ENCODE measurements at places on chromosomes 12 and 14.

GRCh38 chr12:28539691-28540323 is 349.6 kb downstream of the CCDC91 start:
- no peak for DNase-seq

DNA sequence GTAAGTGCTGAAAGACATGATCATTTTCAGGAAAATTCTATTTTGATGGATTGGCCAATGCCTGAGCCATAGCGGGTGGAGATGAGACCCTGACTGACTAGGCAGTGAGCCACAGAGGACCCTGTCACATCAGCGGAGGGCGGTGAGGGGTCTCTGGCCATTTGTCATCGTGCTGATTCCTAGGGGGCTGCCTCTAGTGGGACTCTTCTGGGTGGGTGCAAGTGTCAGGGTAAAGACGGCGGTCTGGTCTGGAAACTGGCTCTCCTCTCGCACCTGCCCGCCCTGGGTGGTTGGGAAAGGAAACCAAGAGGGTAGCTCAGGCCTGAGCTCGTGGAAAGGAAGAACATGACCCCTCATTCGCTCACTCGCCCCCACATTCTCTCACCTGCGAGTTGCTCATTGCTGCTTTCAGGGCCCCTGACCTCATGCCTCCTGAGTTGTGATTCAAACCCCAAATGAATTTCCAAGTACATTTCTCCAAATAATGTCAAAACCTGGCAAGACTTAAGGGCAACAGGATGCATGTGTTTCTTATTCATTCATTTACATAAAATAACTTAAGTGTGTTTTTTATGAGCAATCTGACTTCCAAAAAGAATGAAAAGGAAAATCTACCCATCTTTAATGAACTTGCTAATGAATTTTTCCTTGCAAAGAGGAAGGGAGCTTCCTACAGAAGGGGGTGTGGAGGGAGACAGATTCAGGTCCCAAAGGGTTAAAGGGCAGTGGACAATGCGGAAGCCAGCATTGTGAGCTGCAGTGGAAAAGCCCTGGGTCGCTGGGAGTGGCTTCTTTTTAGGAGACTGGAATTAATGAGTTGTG is 12.8 kb downstream of the MEG3 start:
- peak; percentile 34 for DNase-seq

DNA sequence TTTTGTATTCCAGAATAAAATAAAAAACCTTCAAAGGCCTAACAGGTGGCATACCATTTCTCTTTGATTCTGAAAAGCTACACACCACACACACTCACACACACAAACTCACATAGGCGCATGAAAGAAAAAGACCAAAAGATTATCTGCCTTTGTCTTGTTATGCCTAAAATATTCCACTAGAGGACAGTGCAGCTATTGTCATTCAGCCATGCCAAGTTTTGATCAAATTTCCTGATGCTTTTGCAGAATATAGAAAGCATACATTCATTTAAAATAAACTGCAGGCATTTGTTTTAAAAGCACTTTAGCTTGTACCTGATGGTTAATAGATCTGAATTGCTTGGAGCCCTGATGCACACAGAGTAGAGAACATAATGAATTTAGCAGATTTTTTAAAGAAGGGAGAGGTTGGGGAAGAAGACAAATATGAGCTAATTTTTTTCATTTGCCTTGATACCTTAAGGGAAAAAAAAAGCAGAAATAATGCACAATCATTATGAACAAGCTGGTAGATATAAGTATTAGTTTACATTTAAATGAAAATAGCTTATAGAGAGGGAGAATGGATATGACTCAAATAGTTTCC is 1766.9 kb upstream of the SEL1L start:
- DNase-seq = no peak

DNA sequence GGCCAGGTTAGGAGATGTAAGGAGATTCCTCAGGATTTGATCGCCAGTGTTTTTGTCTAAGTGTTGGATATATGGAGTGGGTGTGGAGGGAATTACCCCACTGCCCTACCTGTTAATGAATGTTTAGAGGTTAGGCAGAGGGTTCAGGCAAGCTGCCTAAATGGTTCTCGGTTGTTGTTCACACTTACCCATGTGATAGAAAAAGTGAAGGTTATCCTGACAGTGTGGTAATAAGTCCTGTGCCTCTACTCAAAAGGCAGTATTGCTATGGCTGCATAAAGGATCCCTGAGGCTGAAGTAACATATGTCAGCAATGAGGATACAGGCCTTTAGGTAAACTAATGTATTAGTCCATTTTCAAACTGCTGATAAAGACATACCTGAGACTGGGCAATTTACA is 112.0 kb downstream of the GPHN start:
- no peak for DNase-seq

DNA sequence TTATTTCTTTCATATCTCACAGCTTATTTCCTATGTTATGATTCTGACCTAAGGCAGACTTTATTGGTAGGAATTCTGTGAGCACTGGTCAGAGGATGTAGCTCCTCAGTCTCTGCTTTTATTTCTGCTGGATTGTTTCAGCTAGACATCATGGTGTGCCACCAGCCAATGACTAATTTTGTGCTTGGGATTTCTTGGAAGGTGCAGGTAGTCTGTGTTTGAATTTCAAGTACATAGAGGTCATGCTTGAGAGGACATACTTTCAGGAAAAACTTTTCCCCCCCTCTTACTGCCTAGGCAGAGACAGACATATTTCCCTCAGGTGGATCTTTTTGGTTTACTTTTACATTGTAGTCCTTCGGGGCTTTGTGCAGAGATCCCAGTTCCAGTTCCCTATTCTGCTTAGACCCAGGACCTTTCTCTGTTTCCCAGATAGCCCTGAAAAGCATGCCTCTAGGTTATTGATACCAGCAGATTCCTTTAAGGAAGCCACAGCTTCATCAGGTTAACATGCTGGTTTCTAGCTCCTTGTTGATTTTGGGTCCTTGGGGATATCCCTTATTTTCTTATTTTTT is 28.6 kb downstream of the BRMS1L start:
- DNase-seq = no peak

DNA sequence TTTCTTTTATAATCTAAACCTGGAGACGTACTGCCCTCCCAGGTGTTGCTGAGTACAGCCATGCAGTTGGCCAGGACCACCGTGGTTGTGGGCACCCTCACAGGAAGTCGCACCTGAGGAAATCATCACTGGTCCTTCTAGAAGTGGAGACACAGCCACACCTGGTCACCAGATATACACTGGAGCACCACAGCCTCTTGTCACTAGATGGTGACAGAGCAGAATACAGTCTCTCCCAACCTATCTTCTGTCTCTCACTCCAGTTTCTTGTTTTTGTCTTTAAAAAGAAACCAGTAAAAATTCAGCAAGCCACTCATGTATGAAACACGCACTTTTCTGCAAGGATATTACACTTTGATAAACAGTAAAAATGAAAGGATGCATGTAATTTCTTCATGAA is 43.1 kb upstream of the GPHB5 start:
- DNase-seq = no peak

DNA sequence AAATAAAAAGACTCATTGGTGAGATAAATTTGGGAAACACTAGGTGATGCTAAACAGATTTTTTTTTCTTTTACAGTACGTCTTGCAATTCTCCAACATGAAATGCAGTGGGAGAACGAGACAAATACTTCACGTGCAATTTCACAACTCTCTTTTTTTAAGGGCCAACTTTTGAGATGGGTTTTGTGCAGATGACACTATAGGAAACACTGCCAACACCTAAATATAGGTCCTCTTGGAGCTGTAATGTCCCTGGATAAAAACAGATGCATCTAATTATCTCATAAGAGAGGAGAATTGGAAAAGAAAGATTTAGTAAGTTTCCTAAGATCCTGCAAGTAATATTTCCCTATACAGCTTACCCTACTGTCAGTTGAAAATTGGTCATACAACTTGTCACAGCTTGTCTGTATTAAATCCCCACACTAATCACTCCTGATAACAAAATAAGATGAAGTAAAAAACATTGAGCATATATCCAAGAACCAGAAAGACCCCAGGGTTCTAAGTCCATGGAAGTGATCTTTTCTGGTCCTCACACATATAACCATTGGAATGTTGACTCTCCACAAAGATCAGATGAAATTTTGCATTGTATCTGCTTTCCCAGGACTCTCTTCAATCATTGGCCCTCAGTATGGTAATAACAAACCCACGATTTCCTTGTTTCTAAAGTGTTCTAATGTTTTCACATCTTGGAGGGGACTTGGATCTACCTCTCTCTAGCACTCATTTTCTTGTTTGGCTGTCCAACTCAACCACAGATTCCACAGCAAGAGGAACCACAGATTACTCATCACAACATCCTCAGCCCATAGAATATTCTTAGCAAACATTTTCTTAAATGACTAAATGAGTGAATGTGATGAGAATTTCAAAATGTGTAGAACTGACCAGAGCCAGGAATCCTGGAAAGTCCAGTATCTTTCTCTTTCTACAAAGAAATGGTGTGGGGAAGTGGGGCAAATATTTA is 769.4 kb upstream of the USP15 start:
- DNase-seq = no peak

DNA sequence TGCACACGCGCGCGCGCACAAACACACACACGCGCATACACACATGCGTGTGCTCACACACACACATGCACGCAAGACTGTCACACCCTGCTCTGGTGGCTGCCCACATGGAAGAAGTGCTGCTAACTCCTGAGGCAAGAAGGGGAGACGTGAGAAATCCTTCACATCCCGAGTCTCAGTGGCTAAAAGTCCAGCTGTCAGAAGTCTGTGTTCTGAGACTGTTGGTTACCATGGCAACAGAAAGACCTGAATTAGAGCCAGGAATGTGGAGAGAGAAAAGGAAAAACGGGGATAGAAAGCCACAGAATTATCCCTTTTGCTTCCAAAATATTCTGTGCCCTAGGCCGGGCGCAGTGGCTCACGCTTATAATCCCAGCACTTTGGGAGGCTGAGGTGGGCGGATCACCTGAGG is 71.2 kb downstream of the PPFIBP1 start:
- DNase-seq = peak; percentile 9

DNA sequence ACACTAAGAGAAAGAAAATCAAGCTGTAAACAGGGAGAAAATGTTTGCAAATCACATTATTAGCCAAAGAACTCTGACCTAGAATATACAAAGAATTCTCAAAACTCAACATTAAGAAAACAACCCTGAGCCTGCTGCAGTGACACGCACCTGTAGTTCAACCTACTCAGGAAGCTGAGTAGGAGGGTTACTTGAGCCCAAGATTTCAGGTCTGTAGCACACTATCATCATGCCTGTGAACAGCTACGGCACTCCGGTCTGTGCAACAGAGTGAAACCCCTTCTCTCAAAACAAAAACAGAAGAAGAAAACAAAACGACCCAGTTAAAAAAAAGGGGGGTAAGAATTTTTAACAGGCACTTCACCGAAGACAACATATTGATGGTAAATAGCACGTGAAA is 20.8 kb downstream of the SAV1 start:
- DNase-seq = no peak

GRCh38 chr14:24355009-24355408 is 13.0 kb upstream of the NFATC4 start:
- no peak for DNase-seq

GRCh38 chr12:51748235-51748634 is 100.3 kb downstream of the FIGNL2 start:
- no peak for DNase-seq

DNA sequence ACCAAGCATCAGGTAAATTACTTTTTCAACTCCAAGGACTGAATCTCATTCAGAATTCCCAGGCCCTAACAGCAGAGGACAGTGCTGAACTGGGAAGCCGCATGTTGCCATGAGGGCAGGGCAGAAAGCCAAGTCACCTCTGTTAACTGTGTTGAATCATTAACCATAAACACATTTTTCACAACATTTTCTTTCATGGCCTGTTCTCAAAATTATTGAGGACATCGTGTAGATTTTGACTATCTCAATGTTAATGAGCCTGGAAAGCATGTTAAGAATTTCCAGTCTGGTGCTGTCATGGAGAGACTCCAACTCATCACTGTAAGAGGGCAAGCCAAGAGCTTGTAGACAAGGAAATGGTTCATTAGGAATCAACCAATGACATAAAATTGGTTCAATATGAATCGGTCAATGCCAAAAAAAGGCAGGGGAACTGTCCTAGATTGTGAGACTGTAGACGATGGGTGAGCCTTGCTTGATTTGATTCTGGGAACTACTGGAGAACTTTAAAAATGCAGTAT is 33.7 kb downstream of the CPM start:
- DNase-seq = no peak

- no peak for DNase-seq
Measured at GRCh38 chr12:54022960-54023884, 5.0 kb upstream of the HOXC6 start.

DNA sequence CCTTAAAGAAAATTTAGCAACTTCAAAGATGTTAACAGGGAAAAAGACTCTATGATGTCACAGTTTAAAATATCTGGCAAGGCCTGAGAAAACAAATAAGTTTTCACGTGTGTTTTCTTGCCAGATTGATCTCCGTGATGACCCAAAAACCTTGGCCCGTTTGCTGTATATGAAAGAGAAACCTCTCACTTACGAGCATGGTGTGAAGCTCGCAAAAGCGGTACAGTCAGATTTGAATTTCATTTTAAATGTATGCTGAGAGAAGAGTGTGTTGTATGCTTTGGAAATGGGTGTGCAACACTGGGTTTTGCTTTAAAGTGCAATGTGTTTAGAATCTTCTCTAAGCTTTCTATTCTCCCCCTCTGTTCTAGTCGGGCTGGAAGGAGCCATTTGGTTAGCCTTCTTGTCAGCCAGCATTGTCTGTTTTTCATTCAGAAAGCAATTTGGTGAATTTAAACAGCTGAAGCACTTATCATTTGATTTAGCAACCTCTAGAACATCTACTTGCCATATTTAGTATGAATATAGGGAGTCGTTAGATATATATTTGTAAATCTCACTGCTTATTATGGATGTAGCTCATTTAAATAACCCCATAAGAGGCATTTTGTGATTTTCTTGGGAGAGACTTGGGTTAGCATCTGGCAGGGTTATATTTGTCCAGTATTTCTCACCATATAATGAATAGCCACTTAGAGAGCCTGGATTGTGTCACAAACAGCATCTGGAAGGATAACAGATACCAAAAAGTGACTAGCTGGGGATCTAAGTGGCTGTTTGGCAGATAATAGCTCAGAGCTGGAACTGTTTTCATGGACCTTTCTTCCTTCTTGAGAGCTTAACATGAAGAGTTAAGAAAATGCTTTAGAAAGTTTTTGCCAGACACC is 35.5 kb downstream of the GPHB5 start:
- DNase-seq = no peak

- DNase-seq = no peak
Measured at GRCh38 chr12:28367326-28367725, 177.1 kb downstream of the CCDC91 start.

DNA sequence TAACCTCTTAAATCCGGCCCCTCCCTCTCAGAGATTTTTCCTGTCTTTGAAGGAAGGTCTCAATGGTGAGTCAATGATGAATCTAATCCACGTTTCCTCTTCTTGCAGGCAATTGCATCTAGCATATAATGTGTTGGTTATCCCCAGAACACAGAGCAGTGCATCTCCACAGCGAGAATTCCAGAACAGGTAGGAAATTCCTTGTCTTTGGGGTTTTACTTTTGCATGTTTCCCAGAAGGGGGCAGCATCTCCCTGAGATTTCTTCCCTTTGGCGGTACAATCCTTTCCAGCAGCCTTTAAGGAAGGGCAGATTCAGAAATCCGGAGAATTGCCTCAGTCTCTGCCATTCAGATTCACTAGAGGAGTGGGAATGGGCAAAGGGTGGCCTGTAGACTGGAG is 128.0 kb downstream of the KCNA5 start:
- peak; percentile 61 for DNase-seq

GRCh38 chr12:126519833-126520232 is 1454.6 kb downstream of the AACS start:
- no peak for DNase-seq

Measured in nephron progenitor cell (in vitro differentiated cells).